Sigmoid colon (tissue), 7 donors: ENCODE measurements at places on chromosomes 12 and 14. TPM values are rescaled to one million over a fixed set of nuclear protein-coding genes. Genes with fewer than 3 reads are reported as not detected.
A peak's percentile ranks its signal among the peaks of the same experiment; 100 is the strongest.

GRCh38 chr14:50615552-50615951 is 52.6 kb downstream of the SAV1 start:
- no peaks in the 10 kb centered on the region for H3K4me1 ChIP-seq
- no peak overlapping the region for H3K27ac ChIP-seq
- DNase-seq: no peak

- DNase-seq: peak; percentile 75
- H3K4me3 ChIP-seq: no peak overlapping the region
- peaks cover 69% of the 10 kb centered on the region for H3K4me1 ChIP-seq
- no peaks in the 10 kb centered on the region for H3K27me3 ChIP-seq
Measured at GRCh38 chr12:1927751-1928351, 9.4 kb upstream of the CACNA2D4 start.

DNA sequence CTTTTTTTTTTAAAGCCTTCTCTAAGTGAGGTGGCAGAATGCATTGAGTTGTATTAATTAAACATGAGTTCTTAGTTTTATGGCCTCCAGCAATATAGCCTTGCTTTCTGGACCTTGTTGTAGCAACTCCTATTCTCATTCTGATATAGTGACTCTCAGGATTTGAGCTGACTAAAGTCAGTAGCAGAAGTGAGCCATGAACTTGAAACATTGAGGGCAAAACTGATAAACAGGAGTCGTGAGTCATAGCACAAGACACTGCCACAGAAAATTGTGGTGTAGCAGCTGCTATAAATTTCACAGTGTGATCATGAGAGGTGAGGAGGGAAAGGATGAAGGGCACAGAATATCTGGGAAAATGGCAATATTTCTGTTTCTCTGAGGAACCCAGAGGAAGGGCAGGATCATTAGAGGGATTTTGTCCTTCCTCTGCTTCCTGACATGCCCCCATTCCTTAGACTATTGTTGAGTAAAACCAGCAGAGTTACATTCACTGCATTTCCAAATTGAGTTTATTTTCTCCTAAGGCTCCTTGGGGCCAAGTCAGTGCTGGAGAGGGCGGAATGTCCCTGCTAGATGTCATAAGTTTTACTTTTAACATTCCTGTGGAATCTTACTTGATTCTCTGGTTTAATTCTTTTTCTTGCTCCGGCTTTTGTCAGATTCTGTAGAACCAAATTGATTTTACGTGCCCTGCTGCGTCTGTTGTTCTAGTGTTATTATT is 7.5 kb downstream of the KLRG1 start:
- H3K36me3 ChIP-seq: no peaks in the 10 kb centered on the region
- H3K27me3 ChIP-seq: no peaks in the 10 kb centered on the region
- H3K4me3 ChIP-seq: no peak overlapping the region
- H3K27ac ChIP-seq: no peak overlapping the region
- no peaks in the 10 kb centered on the region for H3K4me1 ChIP-seq
- DNase-seq: no peak

DNA sequence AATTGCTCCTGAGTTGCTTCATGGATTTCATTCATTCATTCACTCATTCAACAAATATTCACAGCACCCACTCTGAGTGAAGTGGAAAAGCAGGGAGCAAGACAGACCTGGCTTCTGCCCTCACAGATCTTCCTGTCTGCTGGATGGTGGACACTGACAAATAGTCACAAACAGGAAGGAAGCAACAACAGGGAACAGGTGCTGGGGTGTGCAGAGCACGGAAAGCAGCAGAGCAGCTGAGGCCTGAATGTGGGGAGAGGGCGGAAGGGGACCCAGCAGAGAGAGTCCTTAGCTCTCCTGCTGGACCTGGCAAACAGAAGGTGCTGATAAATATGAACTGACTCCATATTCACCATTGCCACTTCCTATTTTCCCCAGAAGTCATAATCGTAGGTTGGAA is 54.4 kb downstream of the SETD3 start:
- peaks cover 9% of the 10 kb centered on the region for H3K36me3 ChIP-seq
- peaks cover 8% of the 10 kb centered on the region for H3K4me1 ChIP-seq
- no peaks in the 10 kb centered on the region for H3K27me3 ChIP-seq
- no peak overlapping the region for H3K4me3 ChIP-seq
- no peak overlapping the region for H3K27ac ChIP-seq

DNA sequence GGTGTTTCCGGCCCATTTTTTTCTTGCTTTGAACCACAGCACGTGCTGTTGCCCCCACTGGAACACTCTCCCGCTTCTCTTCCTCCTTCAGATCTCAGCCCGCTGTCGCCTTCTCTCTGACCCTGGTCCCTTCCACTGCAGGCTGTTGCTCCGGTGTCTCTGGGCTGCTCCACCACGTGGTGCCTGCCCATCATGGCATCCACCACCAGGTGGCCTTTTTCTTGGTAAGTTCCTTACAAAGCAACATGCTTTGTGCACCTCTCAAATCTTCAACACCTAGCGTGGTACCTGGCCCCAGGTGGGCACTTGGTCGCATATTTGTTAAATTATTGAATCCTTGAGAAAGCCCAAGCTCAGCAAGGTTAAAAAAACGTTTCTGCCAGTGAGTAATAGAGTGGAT is 19.1 kb downstream of the TUNAR start:
- H3K4me1 ChIP-seq: no peaks in the 10 kb centered on the region
- H3K36me3 ChIP-seq: no peaks in the 10 kb centered on the region
- no peak for DNase-seq

GRCh38 chr14:70995671-70996070 is 88.4 kb downstream of the PCNX1 start:
- H3K4me1 ChIP-seq: no peaks in the 10 kb centered on the region
- no peak overlapping the region for H3K27ac ChIP-seq
- peaks cover 20% of the 10 kb centered on the region for H3K36me3 ChIP-seq
- DNase-seq: no peak

DNA sequence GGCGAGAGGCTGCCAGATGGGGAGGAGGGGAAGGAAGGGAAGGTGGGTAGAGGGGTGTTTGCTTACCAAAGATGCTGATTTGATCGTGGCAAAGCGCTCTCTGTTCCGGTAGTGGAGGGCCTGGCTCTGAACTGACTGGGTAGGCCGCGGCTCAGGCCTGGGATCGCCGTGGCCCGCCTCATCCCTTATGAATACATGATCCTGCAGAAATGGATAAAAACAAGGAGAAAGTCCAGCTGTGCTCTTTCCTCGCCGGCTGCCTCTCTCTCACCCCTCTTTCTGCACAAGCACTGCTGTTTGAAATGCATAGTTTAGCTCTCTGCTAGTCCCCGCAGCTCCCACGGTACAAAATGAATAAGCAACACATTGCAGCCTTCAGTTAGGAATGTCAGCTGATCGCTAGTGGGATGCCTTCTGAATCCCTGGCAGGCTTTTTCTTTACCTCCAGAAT is 53.8 kb downstream of the PEBP1 start:
- no peaks in the 10 kb centered on the region for H3K27me3 ChIP-seq
- H3K4me3 ChIP-seq: peak overlapping the region; percentile 18
- H3K4me1 ChIP-seq: no peaks in the 10 kb centered on the region
- peak overlapping the region; percentile 79 for H3K27ac ChIP-seq
- peak; percentile 65 for DNase-seq

- no peak for DNase-seq
- H3K4me3 ChIP-seq: no peak overlapping the region
- H3K36me3 ChIP-seq: no peaks in the 10 kb centered on the region
- H3K27me3 ChIP-seq: no peaks in the 10 kb centered on the region
- H3K27ac ChIP-seq: no peak overlapping the region
Measured at GRCh38 chr12:10497602-10498001, 8.1 kb upstream of the EIF2S3B start.

DNA sequence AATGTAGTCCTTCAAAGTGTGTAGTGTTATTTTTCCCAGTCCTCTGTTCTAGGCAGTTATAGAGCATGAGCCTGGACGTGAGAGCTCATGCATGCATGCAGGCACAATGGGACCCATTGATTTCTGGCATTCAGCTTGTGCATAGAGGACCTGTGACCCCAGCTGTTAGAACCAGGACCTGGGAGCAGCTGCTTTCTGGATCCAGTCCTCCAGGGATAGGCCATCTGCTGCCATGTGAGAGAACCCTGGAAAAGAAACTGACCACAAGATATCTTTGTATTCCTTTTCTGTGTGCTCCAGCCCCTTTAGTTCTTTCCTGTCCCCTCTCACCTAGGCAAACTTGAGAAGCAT is 76.9 kb downstream of the SUSD6 start:
- H3K4me3 ChIP-seq: no peak overlapping the region
- no peaks in the 10 kb centered on the region for H3K36me3 ChIP-seq
- H3K4me1 ChIP-seq: peaks cover 41% of the 10 kb centered on the region
- DNase-seq: no peak

DNA sequence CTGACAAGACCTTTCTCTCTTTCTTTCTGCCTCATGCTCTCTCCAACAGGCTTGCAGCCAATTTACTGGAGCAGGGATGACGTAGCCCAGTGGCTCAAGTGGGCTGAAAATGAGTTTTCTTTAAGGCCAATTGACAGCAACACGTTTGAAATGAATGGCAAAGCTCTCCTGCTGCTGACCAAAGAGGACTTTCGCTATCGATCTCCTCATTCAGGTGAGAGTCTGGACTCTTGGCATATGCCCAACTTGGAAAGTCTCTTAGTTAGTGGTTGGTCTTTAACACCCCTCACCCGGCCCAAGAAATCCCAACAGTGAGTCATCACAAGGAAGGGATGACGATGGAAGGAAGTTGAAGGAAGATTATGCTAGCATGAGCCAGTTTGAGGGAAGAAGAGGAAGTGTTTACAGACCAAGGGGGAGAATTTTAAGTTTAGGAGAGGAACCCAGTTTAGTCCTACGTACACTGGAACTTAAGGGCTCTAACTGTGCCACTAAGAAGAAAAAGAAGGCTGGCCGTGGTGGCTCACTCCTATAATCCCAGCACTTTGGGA is 189.7 kb downstream of the ETV6 start:
- peaks cover 75% of the 10 kb centered on the region for H3K4me1 ChIP-seq
- H3K4me3 ChIP-seq: no peak overlapping the region
- H3K27ac ChIP-seq: peak overlapping the region; percentile 80
- no peaks in the 10 kb centered on the region for H3K36me3 ChIP-seq

- no peak overlapping the region for H3K4me3 ChIP-seq
- H3K27me3 ChIP-seq: no peaks in the 10 kb centered on the region
- no peak for DNase-seq
- H3K36me3 ChIP-seq: no peaks in the 10 kb centered on the region
- H3K4me1 ChIP-seq: no peaks in the 10 kb centered on the region
Measured at GRCh38 chr12:57066245-57066644, 12.3 kb downstream of the NEMP1 start.

- H3K4me3 ChIP-seq: no peak overlapping the region
- no peaks in the 10 kb centered on the region for H3K27me3 ChIP-seq
- H3K4me1 ChIP-seq: no peaks in the 10 kb centered on the region
Measured at GRCh38 chr12:108181095-108181454, 52.0 kb downstream of the WSCD2 start.

- H3K27me3 ChIP-seq: no peaks in the 10 kb centered on the region
- H3K4me3 ChIP-seq: no peak overlapping the region
- no peak overlapping the region for H3K27ac ChIP-seq
- no peaks in the 10 kb centered on the region for H3K36me3 ChIP-seq
Measured at GRCh38 chr12:23133471-23133870, 508.5 kb downstream of the ETNK1 start.

GRCh38 chr12:109863847-109864712 is 16.3 kb downstream of the GLTP start:
- H3K36me3 ChIP-seq: no peaks in the 10 kb centered on the region
- H3K4me1 ChIP-seq: no peaks in the 10 kb centered on the region
- H3K27me3 ChIP-seq: no peaks in the 10 kb centered on the region
- H3K4me3 ChIP-seq: no peak overlapping the region
- H3K27ac ChIP-seq: peak overlapping the region; percentile 14
- no peak for DNase-seq

GRCh38 chr14:74571901-74572725 is 39.9 kb downstream of the LTBP2 start:
- no peaks in the 10 kb centered on the region for H3K36me3 ChIP-seq
- H3K27ac ChIP-seq: peak overlapping the region; percentile 78
- DNase-seq: no peak
- H3K4me3 ChIP-seq: peak overlapping the region; percentile 18

- no peaks in the 10 kb centered on the region for H3K36me3 ChIP-seq
- H3K4me3 ChIP-seq: no peak overlapping the region
- no peak overlapping the region for H3K27ac ChIP-seq
- H3K4me1 ChIP-seq: peaks cover 13% of the 10 kb centered on the region
- DNase-seq: no peak
- H3K27me3 ChIP-seq: peaks cover 38% of the 10 kb centered on the region
Measured at GRCh38 chr12:48991247-48992050, 7.7 kb downstream of the DDN start.

DNA sequence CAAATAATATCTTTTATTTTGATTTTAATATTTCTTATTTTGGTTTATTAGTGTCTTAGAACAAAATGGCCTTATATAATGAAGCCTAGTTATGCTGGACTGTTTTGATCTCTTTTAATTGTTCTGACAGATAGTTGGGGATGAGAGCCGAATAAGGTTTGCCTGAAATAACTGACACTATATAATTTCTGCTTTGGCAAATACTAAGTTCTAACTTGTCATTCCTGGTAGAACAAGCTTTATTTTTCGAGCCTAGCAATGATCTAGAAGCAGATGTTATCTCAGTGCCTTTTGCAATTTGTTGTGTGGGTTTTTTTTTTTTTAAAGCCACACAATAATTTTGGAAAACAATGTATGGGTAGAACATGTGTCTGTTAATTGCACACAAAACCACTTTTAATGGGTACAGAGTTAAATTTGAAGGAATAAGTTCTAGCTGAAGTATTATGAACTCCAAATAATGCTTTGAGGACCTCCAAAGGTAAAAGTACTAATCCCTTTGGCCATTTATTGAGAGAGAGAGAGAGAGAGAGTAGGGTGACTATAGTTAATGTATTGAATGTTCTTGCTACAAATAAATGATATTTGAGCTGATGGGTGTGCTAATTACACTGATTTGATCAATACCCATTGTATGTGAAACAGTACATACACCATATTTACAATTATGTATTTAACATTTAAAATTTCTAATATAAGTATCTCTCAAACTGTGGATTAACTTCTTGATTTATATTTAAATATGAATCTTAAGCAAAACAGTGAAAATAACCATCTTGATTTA is 35.0 kb downstream of the MDM2 start:
- no peak overlapping the region for H3K4me3 ChIP-seq
- peaks cover 14% of the 10 kb centered on the region for H3K36me3 ChIP-seq
- no peaks in the 10 kb centered on the region for H3K4me1 ChIP-seq
- H3K27ac ChIP-seq: no peak overlapping the region

GRCh38 chr12:98645572-98646067 is 530 bp downstream of the APAF1 start:
- H3K36me3 ChIP-seq: no peaks in the 10 kb centered on the region
- H3K27ac ChIP-seq: peak overlapping the region; percentile 88
- H3K27me3 ChIP-seq: no peaks in the 10 kb centered on the region

- H3K27me3 ChIP-seq: no peaks in the 10 kb centered on the region
- peaks cover 83% of the 10 kb centered on the region for H3K4me1 ChIP-seq
- no peak overlapping the region for H3K27ac ChIP-seq
Measured at GRCh38 chr14:67265131-67265530, 23.9 kb downstream of the PALS1 start.

- DNase-seq: no peak
- H3K27me3 ChIP-seq: no peaks in the 10 kb centered on the region
- H3K4me1 ChIP-seq: no peaks in the 10 kb centered on the region
- H3K36me3 ChIP-seq: no peaks in the 10 kb centered on the region
- no peak overlapping the region for H3K4me3 ChIP-seq
Measured at GRCh38 chr12:104493496-104493895, 36.7 kb downstream of the CHST11 start.

TMEM63C gene
- 5.5 TPM for polyA plus RNA-seq

NOVA1 gene
- polyA plus RNA-seq: 0.69 TPM

B4GALNT3 gene
- polyA plus RNA-seq: 8.4 TPM

KLRC2 gene
- polyA plus RNA-seq: not detected

PDE3A gene
- 6.6 TPM for polyA plus RNA-seq
